ENCODE measurements at places on chromosomes 2 and 18.

DNA sequence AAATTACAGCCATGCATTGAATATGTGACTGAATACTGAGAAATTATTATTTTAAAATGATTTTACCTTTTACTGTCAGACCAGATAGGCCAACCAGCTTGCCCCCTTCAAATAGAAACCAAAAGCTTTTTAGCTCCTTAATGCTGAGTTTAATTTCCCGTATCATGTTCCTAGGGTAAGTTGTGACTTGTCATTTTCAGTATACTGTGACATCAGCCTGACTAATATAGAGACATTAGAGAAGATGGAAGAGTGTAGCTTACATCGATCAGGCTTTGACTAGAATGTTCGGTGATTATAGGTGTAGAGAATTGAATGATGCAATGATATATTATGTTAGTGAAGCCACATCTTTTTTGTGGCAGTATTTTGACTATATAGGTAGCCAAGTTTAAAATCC is 50.6 kb upstream of the ZEB2 start:
- DNase-seq = no peak

- DNase-seq = no peak
Observed at GRCh38 chr2:149152469-149152953, 114.0 kb downstream of the LYPD6B start.

- no peak for DNase-seq
Observed at GRCh38 chr2:69518841-69519240, 81.6 kb upstream of the NFU1 start.

DNA sequence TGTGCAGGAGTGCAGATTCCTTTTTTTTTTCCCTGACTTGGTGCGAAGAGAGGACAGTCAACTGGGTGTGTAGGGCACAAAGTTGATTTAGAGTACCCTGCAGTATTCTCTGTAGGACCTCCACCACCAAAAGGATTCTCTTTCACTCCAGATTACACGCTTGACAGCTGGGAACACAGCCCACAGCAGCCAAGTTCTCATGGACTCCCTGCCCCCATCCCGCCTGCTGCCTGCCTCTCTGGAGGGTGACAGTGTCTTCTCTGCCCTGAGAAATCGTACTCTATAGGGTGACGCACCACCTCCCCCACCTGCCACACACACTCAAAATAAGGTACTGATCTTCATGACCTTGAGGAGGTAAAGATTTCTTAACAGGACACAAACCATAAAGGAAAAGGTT is 26.6 kb upstream of the IHH start:
- DNase-seq = no peak

DNA sequence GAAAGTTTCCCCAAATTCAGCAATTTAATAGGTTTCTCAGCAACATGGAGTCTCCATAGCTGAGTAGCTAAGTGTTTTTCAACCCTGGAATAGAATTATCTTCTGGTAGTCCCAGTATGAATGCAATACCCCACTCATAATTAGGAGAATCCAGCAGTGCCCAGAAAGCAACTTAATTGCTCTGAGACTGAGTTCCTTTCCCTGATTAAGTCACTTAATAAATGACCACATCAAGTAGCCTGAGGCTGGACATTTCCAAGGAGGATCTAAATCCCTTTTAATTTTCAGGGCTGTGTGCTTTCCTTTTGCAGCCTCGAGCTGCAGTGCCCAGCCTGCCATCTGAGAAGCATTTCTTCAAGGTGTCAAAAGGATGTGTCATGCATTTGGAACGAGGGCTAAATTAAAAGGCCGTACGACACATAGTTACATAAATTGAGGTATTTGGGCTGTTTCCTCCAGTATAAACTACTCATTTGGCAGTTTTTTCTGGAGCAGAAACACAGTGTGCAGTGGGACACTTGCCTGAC is 17.7 kb upstream of the SIX2 start:
- DNase-seq = no peak

DNA sequence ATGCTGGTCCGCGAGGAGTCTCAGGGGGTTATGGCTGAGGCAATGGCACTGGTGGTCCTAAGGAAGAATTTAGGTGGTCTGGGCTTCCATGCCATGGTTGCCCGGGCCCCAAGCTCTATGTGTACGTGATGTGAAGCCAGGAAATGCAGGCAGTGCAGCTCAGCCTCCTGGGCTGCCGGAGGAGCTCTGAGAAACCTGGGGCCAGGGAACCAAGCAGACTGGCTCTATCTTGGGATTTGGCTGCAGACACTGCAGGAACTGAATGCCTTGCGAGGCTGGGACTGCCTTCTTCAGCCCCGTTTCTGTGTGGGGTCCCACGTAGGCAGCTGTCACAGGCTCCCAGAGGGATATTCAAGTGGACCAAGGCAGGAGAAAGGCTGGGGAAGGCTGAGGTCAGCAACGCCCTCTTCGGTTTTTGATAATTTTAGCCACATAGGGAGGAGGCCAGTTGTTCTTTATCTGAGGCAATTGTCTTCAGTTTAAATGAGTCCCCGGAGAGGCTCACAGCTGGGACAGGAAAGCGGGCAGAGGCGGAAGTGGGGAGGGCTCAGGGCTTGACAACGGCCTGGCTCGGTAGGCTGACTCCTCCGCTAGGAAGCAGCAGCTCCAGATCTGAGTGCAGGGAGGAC is 77.7 kb downstream of the RHOB start:
- DNase-seq = no peak

DNA sequence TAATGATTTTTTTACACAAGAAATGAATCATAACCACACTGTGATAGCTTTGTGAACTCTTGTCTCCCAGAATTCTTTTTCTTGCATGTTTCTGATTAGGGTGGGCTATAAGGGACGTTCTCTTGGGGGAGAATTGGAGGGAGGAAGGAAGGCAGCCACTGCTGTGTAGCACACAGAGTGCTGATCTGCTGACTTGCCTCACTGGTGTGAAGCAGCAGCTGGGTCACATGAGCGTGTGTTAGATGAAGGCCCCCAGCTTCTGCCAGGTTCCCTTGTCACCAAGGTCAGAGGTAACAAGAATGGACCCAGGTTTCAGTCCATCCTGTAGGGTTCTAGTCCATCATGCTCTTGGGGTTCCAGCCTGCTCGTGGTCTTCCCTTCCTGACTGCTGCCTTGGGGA is 107.4 kb upstream of the GLI2 start:
- DNase-seq = no peak

- DNase-seq = no peak
Observed at GRCh38 chr2:61158356-61158955, 3.5 kb upstream of the C2orf74 start.

DNA sequence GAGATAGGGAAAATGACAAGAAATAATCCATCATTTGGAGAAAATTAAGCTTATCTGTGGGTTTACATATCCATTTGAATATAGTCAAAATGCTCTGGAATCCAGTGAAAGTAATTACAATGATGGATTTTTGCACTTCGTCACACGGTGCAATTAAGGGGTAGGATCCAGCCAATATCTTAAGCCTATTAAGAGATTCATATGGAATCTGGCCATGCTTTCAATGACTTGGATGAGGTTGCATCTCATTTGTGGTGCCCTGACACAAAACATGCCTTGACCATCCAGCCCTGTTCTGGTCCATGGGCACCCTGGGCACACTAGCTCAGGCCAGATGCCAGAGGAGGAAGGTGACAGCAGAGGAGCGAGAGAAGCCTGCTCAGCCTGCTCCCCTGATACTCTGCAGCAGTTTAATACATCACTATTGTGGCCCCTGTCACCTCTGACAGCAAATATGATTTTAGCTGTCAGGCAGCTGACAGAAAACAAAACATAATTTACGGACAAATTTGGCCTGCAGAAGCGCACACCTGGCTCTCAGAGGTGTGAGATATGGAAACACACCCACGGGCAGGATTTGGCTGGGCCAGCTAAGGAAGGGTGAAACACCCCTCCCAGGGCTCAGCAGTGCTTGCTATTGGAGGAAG is 94.1 kb upstream of the ST8SIA3 start:
- DNase-seq = no peak

GRCh38 chr18:77065221-77065981 is 67.2 kb downstream of the MBP start:
- DNase-seq = peak; percentile 66

DNA sequence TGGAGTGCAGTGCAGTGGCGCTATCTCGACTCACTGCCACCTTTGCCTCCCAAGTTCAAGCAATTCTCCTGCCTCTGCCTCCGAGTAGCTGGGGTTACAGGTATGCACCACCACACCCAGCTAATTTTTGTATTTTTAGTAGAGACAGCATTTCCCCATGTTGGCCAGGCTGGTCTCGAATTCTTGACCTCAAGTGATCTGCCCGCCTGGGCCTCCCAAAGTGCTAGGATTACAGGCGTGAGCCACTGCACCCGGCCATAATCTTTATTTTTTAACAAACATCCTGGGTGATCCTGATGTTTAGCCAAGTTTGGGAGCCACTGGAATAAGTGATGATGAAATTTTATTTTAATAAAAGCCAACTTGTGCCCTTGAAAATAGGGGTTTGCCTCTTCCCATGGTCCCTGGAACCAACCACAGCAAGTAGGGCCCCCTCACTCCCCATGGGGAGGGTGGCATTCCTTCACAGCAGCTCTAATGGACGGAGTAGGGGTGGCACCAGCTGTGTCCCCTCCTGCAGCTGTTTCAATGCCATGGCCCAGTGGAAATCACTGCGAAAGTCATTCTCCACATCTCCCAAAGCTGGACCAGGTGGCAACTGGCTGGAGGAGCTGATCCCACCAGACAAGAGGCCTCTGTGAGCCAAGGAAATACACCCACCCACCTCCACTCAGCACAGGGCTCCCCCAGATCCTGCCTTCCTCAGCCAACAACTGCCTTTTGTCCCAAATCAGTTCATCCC is 194.8 kb downstream of the ZFP36L2 start:
- DNase-seq = no peak

DNA sequence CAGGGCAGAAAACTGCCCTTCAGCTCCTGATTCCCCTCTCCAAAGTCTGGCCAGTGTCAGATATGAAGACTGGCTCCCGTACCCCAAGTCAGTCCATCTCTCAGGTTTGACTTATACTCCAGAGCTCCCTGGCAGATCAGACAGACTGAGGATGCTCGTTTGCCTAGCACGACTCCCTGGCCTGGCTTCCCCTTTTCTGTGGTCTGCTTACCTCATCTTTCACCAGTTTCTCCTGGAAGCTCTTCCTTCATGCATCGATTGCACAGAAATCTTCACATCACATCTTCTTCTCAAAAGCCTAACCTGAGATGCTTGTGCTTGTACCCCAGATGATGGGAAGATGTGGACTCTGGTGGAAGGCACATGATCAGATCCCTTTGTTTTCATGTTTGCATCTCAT is 387.9 kb upstream of the POU3F3 start:
- DNase-seq = no peak
